ENCODE measurements at places on chromosomes 4 and X. TPM values are rescaled to one million over a fixed set of nuclear protein-coding genes. Genes with fewer than 3 reads are reported as not detected.

GRCh38 chr4:1043162-1043561 is 31.7 kb downstream of the FGFRL1 start:
- no peak for DNase-seq

The POU3F4 gene
- not detected for total RNA-seq

DNA sequence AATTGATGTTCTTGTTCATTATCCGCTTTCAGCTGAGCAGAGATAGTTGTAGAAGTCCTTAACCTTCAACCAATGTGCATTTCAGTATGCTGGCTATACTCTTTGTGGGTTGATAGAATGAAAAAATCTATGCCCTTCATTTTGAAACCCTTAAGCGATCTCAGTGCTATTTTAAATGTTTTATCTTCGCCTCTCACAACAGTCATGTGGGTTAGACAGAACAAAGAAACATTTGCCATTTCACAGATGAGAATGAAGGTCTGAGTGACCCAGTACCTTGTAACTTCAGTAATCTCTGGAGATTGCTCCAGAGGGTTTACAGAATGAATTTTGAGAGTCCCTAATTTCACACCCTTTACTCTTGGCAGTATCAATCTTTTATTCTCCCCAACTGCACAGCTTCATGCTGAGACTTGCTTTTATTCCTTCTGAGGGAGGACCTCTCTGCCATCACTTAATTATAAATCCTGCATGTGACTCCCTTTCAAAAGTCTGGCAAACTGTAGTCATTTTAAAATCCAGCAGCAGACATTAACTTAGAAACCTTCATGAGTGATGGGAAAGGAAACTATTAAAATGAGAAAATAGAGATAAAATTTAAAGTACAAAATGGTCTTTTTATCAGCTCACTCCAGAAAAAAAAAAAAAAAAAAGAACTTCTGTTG is 921.5 kb downstream of the RAB28 start:
- no peak for DNase-seq

- DNase-seq = no peak
Observed at GRCh38 chrX:149490100-149490499, 15.0 kb downstream of the IDS start.

GRCh38 chr4:61590881-61591280 is 390.8 kb downstream of the ADGRL3 start:
- no peak for DNase-seq

- no peak for DNase-seq
Observed at GRCh38 chr4:185825737-185826136, 13.7 kb upstream of the SORBS2 start.

The MAPK10 gene
- not detected for total RNA-seq

DNA sequence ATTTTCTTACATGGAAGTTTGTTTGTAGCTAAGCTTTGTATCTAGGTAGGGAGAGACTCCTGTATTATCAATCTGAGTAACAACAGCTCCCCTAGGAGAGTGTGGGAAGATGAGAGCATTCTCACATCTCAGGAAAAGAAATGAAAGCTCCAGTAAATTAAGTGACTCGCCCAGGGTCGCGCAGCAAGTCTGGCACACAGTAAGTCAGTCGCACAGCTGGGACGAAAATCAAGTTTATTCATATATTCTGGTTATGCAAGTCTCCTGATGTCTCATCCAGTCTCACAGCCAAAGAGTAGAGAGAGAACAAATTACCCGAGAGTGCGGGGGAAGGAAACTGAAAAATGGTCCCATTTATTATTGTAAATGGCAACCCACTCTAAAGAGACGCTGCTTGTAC is 216.1 kb downstream of the STK32B start:
- DNase-seq = peak; percentile 19

GRCh38 chr4:41485041-41485440 is 52.9 kb upstream of the LIMCH1 start:
- DNase-seq = no peak

The SRPX gene
- total RNA-seq = 18.2 TPM

DNA sequence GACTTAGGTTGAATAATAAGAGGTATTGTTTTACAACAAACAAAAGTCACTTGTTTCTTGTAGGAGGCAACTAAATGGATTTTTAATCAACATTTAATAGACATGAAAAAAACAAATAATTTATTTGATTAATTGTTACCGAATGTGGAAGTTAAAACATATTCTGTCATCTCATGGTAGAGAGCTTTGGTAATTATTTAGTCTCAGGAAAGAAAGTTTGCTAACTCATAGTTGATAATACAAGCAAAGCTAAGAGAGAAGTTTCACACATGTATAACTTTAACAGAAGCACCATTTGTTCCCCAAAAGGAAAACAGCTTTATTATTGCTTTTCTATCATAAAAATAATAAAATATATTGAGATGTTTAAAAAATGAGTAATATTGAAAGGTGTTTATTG is 44.9 kb downstream of the GUCY1A1 start:
- DNase-seq = no peak

The H2BW1 gene
- total RNA-seq = not detected

The FGA gene
- total RNA-seq = not detected

The FGFBP2 gene
- total RNA-seq = not detected

The BEX1 gene
- 37.9 TPM for total RNA-seq

DNA sequence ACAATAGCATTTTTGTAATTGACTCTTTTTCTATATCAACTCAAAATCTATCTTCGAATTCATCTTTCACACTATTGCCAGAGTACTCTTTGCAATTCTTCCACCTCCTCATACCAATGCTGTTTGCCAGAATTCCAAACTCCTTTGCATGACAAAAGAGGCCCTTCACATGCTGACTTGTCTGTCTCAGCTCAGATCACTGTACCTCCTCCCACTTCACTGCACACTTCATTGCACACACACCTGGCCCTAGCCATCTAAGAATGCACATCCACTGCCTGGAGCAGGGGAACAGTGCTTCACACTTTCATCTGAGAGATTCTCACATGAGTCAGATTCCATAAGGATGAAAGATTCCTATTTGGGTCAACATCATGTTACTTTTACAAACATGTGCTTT is 56.5 kb downstream of the PRDM5 start:
- DNase-seq = no peak

DNA sequence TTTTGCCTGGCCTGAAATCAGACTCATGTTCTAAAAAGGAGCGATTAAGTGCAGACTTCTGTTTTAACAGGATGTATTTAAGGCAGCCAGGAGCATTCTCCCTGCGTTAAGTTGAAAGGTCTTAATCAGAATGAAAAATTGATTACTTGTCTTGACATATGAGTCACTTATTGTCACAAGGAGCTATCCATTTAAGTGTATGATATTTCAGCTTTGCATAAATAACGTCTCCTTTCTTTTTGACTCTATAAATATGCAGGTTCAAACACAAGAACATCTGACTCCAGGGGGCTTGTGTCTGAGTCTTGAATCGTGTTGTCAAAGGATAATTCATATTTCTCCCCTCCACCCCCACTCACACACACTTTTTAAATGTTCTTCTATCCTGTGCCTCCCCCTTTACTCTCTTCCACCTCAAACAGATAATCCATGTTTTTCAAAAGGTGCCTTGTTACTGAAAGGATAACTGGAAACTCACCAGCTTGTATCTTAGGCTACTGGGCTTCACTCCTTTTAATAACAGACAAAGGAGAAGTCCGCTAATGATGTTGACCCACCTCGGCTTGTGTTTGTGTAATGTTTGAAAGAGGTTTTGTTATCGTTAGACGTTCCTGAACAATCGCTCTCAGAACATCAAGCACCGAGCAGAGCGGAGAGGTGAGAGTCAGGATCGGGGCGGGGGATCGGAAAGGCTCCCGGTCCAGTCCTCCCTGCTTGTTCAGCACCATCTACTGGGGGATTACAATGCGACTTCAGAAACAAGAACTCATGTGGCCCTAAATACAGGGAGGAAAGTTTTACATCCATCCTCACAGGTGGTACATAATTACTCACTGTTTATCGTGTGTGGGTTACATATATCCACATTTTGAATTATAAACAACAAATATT is 107.5 kb upstream of the RPL34 start:
- DNase-seq = peak; percentile 37

The CYBB gene
- not detected for total RNA-seq

The STARD8 gene
- 3.4 TPM for total RNA-seq

GRCh38 chrX:5810636-5811035 is 418.0 kb downstream of the NLGN4X start:
- DNase-seq = no peak
